Erythroblast (primary cell): ENCODE measurements at places on chromosomes 11 and 22.
A peak's percentile ranks its signal among the peaks of the same experiment; 100 is the strongest.

- DNase-seq: no peak
These were observed 63.3 kb upstream of the SUSD2 start for GRCh38 chr22:24117942-24118341.

DNA sequence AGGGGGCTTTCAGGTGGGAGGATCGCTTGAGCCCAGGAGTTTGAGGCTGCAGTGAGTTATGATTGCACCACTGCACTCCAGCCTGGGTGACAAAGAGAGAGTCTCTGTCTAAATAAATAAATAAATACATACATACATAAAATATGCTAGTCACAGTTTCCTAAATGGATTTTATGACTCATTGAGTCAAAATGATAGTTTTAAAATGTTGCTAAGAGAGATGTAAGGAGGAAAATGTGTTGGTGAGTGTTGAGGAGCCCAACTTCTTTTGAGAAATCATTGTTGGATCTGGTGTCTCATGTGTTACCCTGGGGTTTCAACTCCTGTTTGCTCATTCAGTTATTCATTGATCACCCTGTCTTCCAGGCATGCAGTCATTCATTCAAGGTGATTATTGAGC lies 21.0 kb downstream of the PARVB start:
- DNase-seq: peak; percentile 52

GRCh38 chr11:9847636-9848035 lies 183.8 kb downstream of the SWAP70 start:
- DNase-seq: no peak

DNA sequence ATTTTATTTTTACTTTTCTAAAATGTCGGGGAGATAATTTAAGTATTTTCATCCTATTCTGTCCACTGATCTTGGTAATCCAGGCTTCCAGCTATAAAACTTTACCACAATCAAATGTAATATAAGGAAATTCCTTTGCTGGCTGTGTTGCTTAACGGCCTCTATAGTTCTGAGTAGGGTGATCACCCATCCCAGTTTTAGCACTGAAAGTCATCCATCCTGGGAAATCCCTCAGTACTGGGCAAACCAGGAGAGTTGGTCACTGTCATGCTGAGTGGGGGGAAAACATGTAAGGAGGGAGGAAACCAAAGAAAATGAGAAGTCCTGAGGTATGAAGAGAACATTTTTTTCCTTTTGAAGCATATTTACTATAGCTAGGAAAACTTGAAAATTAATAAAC lies 12.8 kb upstream of the BACE1-AS start:
- no peak for DNase-seq

GRCh38 chr11:132028380-132029240 lies 658.2 kb downstream of the NTM start:
- peak; percentile 58 for DNase-seq

DNA sequence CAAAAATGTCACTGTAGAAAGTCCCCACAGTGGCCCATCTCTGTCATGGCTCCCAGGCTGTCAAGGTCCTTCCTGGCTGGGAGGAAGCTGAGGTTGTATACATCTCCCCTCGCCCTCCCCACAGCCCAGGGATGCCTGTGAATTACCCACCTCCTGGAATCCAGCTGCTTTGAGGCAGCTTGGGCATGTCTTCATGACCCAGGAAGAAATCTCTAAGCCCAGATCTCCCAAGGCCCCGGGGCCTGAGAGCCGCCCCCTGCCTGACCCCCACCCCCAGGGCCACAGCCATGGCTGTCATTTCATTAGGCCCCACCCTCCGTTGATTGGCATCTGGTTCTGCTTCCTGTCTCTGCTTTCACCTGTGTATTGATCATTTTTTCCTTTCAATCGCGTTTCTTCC lies 207.5 kb downstream of the TBC1D22A start:
- no peak for DNase-seq

GRCh38 chr22:49705216-49705971 lies 122.3 kb downstream of the BRD1 start:
- peak; percentile 10 for DNase-seq

GRCh38 chr11:60988658-60989057 lies 17.2 kb downstream of the CD6 start:
- no peak for DNase-seq

- peak; percentile 85 for DNase-seq
These were observed 3.7 kb upstream of the POLD4 start for GRCh38 chr11:67356864-67357561.

GRCh38 chr11:110293389-110293788 lies 3.0 kb downstream of the RDX start:
- DNase-seq: peak; percentile 46

GRCh38 chr11:3375552-3375951 lies 3.4 kb downstream of the ZNF195 start:
- no peak for DNase-seq

GRCh38 chr11:121129362-121130340 lies 28.6 kb downstream of the TECTA start:
- DNase-seq: no peak

DNA sequence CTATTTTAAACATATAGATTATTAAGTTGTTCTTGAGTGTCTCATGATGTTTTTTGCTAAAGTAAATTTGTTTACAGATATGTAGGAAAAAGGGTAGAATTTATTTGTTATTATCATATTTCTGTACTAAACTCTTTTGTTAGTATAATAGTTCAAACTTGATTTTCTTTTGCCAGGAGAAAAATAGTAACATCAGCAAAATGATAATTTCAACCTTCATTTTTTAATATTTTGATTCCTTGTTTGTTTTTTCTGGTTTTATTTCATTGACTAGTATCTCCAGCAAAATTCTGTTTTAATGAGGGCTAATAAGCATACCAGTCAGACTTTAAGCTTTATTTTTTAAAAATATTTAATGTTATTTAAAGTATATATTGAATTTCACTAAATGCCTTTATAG lies 4.0 kb downstream of the OR1S1 start:
- no peak for DNase-seq

GRCh38 chr22:32325811-32326237 lies 31.8 kb upstream of the RFPL3 start:
- DNase-seq: no peak

DNA sequence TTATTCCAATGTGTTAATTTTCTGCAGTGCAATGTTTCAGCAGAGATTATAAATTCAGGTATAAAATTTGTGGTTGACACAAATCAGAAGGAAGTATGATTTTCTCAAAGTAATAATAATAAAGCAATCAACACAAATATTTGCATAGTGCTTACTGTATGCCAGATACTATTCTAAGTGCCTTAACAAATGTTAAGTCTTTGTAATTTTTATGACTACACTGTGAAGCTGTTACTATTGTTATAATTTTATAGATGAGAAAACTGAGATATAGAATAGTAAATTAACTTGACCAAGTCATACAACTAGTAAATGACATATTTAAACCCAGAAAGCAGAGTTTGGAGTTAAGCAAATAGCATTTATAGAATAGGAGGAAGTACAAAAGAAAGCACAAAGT lies 16.4 kb upstream of the OR6X1 start:
- no peak for DNase-seq

DNA sequence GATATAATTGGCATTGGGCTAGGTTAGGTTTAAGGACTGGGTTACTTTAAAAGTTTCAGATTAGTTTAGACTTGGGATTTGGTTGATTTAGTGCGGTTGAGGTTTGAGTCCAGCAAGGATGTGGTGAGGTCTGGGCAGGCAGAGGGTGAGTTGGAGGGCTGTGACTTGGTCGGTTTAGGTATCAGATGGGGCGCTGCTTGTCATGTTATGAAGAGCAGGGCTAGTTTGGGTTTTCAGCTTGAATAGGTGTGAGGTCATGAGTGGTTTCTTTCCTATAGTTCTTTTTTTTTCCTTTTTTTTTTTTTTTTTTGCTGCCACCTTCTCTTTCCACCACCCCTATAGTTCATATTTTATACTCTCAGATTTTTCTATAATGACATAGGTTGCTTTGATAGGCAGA lies 4.8 kb downstream of the CLCF1 start:
- no peak for DNase-seq

- no peak for DNase-seq
These were observed 226.1 kb upstream of the NARS2 start for GRCh38 chr11:78800756-78801155.

GRCh38 chr11:79314906-79315689 lies 125.7 kb downstream of the TENM4 start:
- DNase-seq: no peak

- peak; percentile 67 for DNase-seq
These were observed 522 bp downstream of the TOB2 start for GRCh38 chr22:41446057-41446501.

- DNase-seq: no peak
These were observed 449.6 kb upstream of the B3GAT1 start for GRCh38 chr11:134861490-134862104.

DNA sequence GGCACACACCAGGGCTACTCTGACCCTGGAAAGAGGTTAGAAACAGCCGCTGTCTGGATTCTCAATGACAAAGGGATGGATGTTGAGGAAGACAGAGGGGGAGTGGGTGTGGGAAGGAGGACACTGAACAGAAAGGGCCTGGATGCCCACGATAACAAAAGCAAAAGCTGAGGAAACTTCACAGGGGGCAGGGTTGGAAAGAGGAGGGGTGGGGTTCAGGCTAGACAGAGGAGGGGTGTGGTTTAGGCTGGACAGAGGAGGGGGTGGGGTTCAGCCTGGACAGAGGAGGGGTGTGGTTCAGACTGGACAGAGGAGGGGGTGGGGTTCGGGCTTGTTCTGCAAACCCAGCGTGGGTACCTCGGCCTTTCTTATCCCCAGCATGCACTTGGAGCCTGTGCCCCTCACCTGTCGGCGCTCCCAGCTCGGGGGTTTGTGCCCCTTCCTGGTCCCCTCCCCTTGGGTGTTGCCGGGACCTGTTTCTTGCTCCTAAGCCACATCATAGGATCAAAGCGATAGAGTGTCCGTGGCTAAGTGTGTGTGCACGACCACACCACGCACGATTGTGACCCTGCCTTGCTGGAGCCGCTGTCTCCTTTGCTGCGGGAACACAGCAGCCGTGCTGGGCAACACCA lies 75.6 kb downstream of the BRD1 start:
- no peak for DNase-seq

DNA sequence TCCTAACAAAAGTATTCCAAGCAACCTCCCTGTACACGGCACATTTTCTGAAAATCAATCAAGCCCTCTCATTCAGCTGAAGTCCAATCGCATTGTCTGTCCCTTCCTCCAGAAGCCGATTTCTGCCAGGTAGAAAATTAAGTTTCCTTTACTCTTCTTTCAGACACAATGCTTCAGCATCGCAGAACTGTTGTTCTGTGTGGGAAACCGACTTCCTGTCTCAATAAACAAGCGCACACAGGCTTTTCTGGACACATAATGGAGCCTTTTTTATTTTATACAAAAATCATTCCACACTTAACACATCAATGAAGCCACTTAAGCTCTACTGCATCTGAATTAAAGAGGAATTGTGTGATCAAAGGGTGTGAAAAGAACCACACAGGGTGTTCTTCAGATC lies 75.6 kb downstream of the BLID start:
- DNase-seq: no peak

- DNase-seq: no peak
These were observed 30.7 kb downstream of the SERPINH1 start for GRCh38 chr11:75592715-75593114.

DNA sequence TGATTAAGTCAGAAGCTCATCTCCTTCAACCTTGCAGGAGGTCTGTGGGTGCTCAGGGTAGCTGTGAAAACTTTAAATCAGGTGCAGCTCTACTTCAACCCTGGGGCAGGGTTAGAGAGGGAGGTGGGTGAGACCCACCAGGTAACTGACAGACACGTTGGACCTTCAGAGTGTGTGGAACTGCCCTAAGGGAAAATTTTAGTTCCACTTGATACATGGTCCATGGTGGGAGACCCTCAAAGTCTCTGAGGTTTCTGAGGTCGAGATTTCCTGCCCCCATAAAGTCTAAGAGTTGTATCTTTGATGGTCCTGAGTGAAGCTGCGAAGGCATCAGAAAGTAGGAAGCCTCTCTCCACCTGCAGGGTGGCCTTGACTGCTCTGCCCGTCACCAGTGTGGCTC lies 23.9 kb upstream of the NNMT start:
- no peak for DNase-seq

- DNase-seq: no peak
These were observed 92.4 kb upstream of the BID start for GRCh38 chr22:17866621-17867020.

- no peak for DNase-seq
These were observed 5.5 kb upstream of the SYT9 start for GRCh38 chr11:7246179-7246578.

- no peak for DNase-seq
These were observed 2.6 kb downstream of the KCNJ5 start for GRCh38 chr11:128893578-128894285.

- DNase-seq: no peak
These were observed 200.8 kb downstream of the LUZP2 start for GRCh38 chr11:24697522-24698111.

GRCh38 chr11:119121811-119122124 lies 388 bp downstream of the HINFP start:
- no peak for DNase-seq

- no peak for DNase-seq
These were observed 66.8 kb downstream of the THAP12 start for GRCh38 chr11:76313913-76314740.

- DNase-seq: no peak
These were observed 31.6 kb upstream of the ZBTB16 start for GRCh38 chr11:114027926-114028325.

DNA sequence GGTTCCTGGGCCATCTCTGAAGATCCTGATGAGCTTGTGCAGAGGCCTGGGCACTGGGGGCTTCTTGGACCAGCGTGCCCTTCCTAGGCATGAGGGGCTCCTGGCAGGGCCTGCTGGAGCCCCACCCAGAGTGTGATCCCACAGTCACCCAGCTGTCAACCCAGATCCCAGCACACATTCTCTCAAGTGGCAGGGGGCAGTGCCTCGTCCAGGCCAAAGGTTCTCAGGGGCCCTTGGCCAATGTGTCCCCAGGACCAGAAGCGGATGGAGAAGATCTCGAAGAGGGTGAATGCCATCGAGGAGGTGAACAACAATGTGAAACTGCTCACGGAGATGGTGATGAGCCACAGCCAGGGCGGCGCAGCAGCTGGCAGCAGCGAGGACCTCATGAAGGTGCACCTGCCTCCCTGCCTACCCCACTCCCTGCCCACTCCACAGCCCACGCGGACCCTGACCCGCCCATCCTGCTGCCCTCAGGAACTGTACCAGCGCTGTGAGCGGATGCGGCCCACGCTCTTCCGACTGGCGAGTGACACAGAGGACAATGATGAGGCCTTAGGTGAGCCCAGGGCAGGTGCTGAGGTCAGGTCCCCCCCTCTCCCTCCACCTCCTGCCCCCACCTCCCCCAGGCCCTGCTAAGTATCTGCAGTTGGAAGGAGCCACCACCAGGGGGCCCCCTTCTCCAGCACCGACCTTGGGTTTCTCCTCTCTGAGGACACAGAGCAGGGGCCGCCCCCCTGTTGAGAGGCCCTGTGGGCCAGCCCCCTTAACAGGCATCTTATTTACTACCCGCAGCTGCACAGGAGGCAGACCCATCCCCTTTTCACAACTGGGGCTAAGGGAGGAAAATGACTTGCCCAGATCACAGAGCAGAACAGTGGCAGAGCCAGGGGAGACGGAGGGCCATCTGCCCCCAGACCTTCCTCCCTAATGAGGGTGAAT lies 14.7 kb downstream of the GGA1 start:
- peak; percentile 67 for DNase-seq

- DNase-seq: no peak
These were observed 120.8 kb downstream of the KCNQ1 start for GRCh38 chr11:2565447-2566222.
